Non-pigmented ciliary epithelial cell (primary cell): ENCODE measurements at places on chromosomes 4 and X.
A peak's percentile ranks its signal among the peaks of the same experiment; 100 is the strongest.

DNA sequence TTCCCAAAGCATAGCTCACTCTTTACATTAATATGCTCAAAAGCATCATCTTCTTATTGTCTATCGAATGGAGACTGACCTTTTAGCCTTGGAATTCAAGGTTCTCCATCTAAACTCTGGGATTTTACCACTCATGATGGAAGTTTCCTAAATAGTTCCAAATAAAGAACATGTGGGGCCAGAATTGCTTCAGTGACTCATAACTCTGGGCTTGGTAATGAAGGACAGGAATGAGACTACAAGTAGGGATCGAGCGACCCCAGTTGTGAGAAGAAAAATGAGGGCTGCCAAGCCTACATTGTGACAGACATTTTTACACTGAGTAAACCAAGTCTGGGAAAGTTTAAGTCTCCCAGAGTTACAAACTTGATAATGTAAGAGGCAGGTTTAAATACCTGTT lies 269.9 kb downstream of the CBLL2 start:
- no peak for DNase-seq

GRCh38 chr4:107666134-107666533 lies 53.9 kb downstream of the PAPSS1 start:
- no peak for DNase-seq

GRCh38 chr4:30754021-30754420 lies 33.9 kb downstream of the PCDH7 start:
- no peak for DNase-seq

DNA sequence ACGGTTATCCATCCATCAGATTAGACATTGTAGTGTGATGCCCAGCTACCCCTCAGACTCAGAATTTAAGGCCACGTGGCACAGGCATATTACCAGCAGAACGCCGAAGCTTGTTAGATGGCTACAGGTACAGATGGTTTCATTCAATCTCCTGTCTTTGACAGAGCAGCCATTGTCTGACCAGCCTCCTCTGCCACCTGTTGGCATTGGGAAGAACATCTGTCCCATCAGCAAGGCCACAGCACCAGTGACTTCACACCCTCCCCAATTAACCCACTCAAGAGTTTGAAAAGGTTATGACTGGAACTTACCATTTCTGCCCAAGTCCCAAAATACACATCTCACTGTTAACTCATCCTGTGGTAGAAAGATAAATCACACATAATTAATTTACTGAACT lies 22.0 kb upstream of the PHKA2 start:
- no peak for DNase-seq

DNA sequence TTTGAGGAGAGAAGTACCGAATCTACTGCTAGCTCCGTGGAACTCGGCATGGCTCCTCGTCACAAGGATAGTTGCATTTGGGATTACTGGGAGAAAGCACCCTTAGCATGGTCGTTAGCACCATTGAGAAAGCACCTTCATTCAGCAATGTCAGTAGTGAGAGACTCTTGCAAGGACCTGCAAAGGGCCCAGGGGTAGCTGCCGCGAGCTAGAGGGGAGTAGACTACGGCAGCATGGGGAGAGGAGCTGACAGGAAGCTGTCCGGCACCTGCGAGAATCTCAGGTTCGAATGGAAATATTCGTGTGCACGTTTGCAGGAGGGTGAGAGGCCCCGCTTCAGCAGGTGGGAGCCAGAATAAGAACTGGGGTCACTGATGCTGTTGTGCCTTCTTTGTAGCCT lies 20.2 kb downstream of the TLR10 start:
- no peak for DNase-seq

GRCh38 chrX:18702362-18703195 lies 4.9 kb upstream of the PPEF1 start:
- DNase-seq: no peak

DNA sequence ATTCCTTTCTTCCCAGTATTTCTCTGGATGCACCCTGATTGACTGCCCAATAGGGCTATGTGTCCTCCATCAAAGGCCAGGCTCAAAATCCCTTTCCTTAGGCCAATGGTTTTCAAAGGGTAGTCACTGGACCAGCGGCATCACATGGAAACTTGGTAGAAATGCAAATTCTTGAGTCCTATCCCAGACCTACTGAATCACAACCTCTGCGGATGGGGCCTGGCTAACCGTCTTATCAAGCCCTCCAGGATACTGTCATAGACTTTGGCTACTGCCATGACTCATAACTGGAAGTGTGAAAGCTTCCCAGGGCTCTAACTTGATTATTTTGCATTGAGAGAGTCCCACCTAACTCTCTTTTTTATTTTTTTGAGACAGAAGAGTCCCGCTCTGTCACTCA lies 71.9 kb upstream of the TFDP3 start:
- DNase-seq: peak; percentile 17
